ENCODE measurements at places on chromosomes 6 and 20.

GRCh38 chr6:90266905-90267621, 29.6 kb downstream of the BACH2 start:
- DNase-seq = no peak

DNA sequence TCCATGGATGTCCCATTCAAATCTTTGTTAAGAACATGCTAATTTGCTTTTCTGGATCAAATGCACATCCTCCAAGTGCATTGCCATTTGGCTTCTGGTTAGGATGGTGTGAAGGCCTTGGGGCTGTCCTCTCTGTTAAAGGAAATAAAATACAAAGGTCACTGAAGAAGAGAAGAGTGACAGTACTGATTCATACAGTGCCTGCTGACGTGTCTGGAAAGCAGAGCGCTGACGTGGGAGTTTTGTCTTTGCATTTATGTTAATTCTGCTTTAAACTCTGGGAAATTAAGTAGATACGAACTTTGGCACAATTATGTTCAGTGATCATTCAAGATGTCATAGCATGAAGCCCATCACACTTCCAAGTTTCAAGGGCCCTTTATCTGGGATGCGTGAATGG, 33.2 kb downstream of the SYNDIG1 start:
- no peak for DNase-seq

DNA sequence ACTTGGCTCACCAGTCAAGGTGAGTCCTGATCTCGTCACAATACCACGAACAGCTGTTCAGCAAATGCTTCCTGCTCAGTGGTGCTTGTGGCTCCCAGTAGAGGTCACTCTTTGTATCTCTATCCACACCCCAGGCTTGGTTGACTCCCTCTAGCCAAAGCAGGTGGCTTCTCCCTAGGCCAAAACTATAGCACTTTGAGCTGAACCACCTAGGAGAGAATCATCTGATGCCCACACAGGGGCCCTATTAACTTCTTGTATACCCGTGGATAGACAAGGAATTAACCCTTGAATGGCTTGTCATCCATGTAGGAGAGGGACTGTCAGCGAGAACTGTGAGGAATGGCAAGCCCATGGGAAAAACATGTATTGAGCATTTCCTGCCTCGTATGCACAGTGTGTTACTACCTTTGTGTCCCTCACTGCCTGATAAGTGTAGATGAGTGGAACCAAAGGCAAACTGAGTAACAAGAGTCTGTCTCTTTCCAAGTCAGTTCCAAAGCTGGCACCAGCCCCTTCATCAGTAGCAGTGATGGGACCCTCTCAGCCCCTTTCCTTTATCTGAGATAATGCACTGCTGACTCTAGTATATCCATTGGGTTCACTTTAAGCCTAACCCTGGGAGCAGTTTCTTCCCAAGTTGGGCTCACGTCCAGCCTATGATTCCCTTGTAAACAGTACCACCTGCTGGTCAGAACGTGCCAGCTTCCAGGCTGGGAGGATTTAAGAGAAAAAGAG, 42.5 kb downstream of the EIF2S2 start:
- peak; percentile 80 for DNase-seq

GRCh38 chr6:68689910-68690309, 54.8 kb downstream of the ADGRB3 start:
- DNase-seq = no peak

DNA sequence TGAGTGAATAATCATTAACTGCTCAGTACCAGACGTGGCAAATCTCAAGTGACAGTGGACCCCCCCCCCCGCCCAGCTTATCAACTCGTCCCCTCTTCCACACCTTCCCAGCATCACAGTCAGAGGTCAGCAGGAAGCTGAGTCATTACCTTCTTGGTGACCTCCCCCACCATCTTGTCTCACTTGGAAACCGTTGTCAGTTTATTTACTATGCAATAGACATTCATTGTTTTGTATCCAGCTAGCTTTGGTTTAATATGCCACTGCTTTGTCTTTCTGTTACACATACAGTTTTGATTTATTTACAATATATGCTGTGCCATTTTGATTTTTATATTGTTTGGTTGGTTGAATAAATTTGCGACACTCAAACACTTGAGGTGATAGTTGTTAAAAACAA, 158.1 kb downstream of the QKI start:
- peak; percentile 52 for DNase-seq

DNA sequence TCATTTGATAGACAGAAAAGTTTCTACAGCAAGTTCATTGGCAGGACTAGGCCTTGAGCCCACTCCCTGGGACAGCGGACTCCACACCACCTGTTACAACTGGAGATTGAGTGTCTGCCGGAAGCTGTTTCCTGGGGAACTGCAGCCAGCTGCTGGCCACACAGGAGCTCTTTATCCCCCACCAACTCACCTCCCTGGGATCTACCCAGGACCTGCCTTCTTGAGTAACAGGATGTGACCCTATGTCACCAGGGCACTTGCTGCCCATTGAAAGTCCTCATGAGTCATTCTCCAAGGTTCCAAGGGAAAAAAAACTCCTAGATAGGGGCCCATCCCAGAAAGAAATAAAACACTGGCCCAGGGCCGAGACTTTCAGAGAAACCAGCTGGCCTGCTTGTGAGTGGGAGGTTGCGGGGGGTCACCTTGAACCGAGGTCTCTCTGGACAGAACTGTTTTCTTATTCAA, 37.4 kb upstream of the SLC9A8 start:
- peak; percentile 84 for DNase-seq

DNA sequence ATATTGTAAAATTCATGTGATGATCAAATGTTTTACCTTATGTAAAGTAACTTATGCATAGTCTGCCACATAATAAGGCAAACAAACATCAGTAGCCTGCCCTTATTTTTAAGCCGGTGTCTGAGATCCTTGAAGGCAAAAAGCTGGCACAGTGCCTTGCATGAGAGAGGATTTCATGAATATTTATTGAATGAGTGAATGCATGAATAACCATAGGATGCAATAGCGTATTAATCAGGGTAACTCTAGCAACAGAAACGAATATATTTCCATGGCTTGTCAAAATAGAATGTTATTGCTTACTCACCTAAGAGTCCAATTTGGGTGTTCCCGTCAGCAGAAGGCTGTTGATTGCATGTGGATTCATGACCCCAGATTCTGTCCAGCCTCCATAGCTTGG, 34.9 kb downstream of the BTBD3 start:
- peak; percentile 53 for DNase-seq

DNA sequence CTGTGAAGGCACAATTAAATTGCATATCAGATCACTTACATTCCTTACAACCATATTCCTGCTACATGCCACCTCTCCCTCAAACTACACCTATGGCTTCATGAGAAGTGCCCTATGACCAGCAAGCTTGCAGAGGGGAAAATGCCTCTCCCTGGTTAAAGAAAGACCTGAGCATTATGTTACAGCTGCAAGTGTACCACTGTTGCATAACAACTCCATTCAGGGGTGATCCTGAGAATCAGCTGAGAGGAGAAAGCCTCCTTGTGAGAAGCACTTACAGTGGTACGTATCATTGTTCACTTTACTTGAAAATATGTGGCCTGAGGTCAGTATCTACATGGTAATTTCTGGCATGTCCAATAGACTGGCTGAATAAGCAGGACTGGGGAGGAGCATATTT, 20.0 kb downstream of the PDSS2 start:
- peak; percentile 49 for DNase-seq

GRCh38 chr6:48505621-48506020, 394.6 kb upstream of the PTCHD4 start:
- no peak for DNase-seq

- DNase-seq = peak; percentile 30
Observed at GRCh38 chr6:74431873-74432580, 736.0 kb downstream of the CD109 start.

DNA sequence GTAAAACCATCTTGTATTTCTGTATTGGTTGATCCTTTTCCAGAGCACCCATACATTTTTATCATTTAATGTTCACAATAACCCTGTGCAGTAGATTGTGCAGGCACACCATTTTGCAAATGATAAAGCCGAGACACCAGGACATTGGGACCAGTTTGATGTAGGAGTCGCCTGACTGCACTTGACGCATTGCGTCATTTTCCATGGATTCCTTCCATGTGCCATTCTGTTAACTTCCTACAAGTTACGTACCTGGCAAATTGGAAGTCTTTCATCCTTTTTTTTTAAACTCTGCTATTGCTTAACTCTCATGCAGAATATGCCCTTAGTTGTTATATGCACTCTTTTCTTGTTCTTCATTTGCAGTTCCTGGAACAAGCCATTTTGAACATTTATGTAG, 43.0 kb downstream of the PRPH2 start:
- no peak for DNase-seq

GRCh38 chr6:87210979-87211378, 55.6 kb downstream of the ZNF292 start:
- no peak for DNase-seq

DNA sequence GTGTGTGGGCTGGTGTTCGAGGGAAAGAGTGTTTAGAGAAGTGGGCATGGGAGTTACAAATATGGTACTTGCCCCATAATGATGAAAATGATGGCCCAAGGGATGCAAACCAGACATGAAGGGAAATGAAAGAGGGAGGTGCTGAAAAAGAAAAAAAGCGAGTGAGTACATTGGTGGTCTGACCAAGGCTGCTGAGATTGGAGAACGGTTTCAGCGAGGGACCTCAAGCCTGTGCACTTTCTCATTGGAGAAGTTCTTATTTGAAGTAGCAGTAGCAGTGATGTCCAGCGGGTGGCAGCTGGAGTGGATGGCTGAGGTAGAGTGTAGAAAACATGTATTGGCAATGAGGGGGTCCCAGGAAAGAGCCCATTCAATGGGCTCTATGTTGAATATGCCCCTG, 54.8 kb downstream of the TNFAIP3 start:
- DNase-seq = no peak

- DNase-seq = no peak
Observed at GRCh38 chr6:45801471-45802289, 214.0 kb downstream of the CLIC5 start.

DNA sequence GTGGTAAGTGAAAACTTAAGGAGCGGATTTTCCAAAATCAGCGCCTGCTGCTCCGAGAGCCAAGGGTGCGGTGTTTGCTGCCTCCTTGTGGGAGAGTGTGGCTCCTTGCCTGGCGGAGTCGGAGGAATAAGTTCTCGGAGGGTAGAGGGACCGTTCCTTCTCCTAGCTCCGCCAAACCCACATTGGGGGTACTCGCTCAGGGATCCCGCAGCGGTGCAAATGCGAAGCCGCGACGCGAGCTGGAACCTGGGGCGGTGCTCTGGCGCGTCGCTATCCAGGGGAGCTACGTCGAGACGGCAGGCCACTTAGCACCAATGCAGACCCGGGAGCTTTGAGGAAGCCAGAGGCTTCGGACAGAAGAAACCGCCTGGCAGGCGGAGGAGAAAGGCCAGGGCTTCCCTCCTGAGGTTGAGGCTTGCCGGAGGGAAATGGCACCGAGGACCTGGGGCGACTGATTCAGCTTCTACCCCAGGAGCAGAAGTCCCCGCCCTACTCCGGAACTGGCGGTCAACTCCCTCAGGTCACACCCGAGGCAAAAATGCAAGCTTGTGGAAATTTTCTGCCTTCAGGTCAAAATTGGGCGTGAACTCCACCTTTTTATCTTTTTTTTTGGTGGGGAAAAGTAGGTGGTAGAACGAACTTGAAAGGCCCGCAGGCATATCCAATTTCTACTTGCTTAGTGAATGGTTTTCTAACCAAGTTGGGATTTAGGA, 5.7 kb upstream of the DDX43 start:
- peak; percentile 60 for DNase-seq

DNA sequence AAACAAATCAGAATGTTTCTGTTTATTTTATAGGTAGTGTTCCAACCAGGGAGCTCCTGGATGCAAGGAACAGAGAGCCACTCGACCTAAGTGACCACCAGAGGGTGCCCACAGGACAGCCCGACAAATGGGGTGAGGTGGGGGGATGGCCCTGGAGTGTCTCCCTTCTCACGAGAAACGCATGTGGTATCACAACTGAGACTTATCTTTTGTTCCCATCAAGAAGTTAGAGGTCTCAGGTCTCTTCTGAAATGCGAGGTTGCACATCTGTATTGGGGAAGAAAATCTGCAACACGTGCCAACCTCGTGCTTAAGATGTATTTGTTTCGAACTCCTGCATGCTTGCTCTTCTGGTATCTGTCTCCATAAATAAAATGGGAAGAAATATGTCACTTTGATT, 104.0 kb downstream of the ISM1 start:
- DNase-seq = peak; percentile 49

- no peak for DNase-seq
Observed at GRCh38 chr6:115131709-115132490, 789.1 kb upstream of the HS3ST5 start.

DNA sequence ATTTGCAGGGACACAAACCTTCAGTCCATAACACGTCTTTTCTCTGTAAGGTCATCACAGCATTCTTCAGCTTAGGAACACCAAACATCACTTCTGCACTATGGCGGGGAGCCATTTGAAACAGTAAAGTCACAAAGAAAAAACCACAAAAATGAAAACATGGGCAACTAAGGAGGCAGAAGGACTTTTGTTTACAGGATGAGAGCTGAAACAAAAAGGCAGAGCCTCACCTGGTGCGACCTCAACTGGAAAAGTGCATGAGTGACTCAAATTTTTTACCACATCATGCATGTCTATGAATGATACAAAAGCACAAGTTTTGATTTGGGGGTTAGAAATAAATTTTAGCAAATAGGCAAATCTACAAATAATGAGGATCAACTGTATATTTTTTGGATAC, 68.2 kb upstream of the TNFAIP3 start:
- DNase-seq = peak; percentile 39

GRCh38 chr6:90466154-90466940, 120.5 kb downstream of the MAP3K7 start:
- DNase-seq = peak; percentile 29

DNA sequence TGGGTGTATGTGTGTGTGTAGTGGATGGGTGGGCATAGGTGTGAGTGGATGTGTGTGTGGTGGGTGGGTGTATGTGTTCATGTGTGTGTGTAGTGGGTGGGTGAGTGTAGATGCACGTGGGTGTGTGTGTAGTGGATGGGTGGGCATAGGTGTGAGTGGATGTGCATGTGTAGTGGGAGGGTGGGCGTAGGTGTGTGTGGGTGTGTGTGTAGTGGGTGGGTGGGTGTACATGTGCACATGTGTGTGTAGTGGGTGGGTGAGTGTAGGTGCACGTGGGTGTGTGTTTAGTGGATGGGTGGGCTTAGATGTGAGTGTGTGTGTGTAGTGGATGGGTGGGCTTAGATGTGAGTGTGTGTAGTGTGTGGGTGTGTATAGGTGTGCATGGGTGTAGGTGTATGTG, 104.4 kb downstream of the MYLK4 start:
- no peak for DNase-seq

DNA sequence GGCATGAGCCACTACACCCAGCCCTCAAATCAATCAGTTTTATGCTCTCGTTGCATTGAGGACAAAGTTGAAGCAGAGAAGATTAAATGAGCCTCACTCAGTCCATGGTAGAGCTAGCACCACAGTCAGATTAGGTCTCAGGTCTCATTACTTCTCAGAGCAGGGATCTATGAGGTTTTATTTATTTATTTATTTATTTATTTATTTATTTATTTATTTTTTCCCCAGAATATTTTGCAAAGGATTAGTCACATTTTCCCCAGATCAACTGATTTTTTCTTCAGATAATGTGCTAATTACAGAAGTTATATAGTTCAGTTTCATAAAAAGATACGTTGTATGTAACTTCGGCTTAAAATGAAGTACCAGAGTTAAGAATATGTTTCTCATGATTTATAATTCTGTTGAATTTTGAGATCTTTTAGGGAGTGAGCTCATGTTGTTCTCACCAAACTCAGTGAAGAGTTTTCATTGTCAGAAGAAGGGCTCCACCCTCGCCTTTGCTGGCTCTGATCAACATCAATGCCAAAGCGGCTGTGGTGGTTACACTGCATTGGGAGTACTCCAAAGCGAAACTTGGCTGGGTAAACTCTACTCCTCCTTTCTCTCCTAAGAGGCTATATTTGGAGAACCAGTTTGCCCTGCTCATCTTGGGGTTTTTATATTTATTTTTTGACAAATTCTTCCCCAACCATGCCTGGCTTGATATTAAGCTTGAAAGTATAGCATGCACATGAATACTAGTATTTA, 12.9 kb upstream of the ID4 start:
- DNase-seq = no peak
